ENCODE measurements at places on chromosomes 4 and X. TPM values are rescaled to one million over a fixed set of nuclear protein-coding genes. Genes with fewer than 3 reads are reported as not detected.

Gene FGFR3
- total RNA-seq = 6.2 TPM

Gene ASMT
- total RNA-seq = not detected

Gene TMEM144
- total RNA-seq = 21.5 TPM

Gene MAGEB18
- total RNA-seq = not detected

Gene FAT1
- 1,267 TPM for total RNA-seq

Gene XAGE1A
- not detected for total RNA-seq

Gene FAM9B
- not detected for total RNA-seq

Gene MORC4
- total RNA-seq = 28.1 TPM

Gene EMCN
- not detected for total RNA-seq

Gene TEX13D
- not detected for total RNA-seq

Gene SPANXN3
- not detected for total RNA-seq

Gene IKBKG
- 31.4 TPM for total RNA-seq

Gene OPRPN
- total RNA-seq = not detected

Gene KLB
- not detected for total RNA-seq

Gene DUSP21
- total RNA-seq = not detected

Gene ATP8A1
- 0.67 TPM for total RNA-seq

Gene LAMP2
- 137 TPM for total RNA-seq

Gene AKAP14
- not detected for total RNA-seq

Gene USP17L15
- total RNA-seq = not detected

Gene MBNL3
- 5.7 TPM for total RNA-seq

Gene POLN
- total RNA-seq = 0.83 TPM

Gene PSAPL1
- not detected for total RNA-seq

Gene NXF3
- total RNA-seq = 0.17 TPM

Gene TRMT44
- 20.3 TPM for total RNA-seq

Gene GLOD5
- total RNA-seq = not detected

Gene ZMAT1
- not detected for total RNA-seq

Gene OFD1
- 42.0 TPM for total RNA-seq

Gene KDM5C
- total RNA-seq = 106 TPM

Gene C4orf54
- total RNA-seq = not detected
